ENCODE measurements at places on chromosomes 6 and 20.

DNA sequence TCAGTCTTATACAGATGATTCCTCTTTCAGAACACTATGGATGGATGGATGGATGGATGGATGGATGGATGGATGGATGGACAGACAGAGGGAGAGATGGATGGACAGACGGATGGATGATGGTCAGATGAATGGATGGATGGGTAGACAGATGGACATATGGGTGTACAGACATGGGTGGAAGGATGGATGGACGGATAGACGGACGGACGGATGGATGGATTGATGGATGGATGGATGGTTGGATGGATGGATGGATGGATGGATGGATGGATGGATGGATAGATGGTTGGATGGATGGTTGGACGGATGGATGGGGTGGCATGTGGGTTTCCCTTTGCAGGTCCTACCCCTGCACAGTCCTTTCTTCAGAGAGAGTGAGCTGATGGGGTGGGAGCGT, 320.7 kb downstream of the CDH4 start:
- DNase-seq: no peak

DNA sequence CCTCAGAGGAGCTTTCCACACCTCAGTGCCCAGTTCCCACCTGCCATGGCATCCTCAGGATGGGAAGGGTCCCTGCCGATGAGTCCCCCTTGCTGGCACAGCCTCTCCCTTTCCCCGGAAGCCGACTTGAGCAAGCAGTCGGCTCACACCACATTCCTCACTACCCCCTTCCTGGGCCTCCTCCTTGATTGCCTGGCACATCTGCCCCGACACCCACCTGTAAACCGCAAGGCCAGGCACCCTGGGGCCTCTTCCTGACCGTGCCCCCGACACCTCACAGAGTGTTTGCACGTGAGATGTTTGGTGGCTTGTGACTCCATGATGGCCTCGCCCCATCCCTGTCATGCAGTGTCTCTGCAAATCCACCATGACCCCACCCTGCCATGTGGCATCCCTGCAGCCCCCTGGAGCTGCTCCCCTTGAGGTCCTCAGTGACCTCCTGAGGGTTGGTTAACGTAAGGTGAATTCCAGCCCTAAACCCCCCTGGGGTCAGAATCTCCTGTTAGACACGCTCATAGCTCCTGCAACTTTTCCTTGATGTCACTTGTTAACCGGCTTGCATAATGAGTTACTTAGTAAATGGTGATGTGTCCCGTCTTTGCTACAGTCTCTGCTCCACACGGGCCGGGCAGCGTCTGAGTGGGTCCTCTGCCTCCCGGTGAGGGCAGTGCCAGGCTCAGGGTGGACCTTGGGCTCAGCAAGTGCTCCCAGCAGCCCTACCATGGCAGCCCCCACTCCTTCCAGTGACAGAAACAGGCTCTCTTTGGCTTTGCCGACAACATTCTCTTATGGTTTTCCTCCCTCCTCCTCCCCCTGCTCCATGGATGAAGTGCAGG, 115.9 kb upstream of the FRMD1 start:
- no peak for DNase-seq

DNA sequence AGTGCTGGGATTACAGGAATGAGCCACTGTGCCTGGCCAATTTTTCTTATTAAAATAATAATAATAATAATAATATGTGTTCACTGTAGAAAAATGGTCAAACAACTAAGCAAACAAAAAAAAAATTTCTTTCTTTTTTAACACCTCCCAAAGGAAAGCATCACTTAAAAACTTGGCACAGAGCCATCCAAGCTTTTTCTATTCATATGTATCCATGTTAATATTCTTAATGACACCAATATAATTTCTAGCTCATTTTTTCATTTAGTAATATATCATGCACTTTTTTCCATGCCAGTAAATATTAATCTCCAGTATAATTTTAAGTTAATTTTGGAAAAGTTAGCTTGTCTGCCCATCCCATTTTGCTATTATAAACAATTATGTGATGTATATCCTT, 101.8 kb downstream of the MBOAT1 start:
- no peak for DNase-seq

DNA sequence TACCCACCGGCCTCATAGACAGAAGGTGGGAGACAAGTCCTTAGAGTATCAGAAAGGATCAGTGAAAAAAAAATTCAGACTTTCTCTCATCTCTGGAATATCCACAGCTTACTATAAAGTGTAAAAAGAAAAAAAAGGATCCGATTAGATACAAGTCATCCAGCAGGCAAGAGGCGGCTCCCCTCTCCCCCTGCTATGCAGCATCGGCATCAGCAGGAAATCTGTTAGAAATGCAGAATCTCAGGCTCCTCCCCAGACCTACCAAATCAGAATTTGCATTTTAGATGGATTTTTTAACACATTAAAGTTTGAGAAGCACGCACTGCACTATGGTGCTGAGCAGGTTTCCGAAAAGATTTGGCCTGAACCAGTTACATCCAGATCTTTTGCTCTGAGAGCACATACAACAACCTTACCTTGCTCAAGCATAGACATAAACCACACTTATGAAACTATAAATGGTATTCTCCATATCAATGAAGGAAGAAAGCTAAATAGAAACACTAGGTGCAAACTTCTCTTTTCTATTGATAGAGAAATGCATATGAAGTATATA, 117.0 kb upstream of the POU3F2 start:
- DNase-seq: no peak

- DNase-seq: no peak
These were observed 27.5 kb downstream of the LAMA5 start for GRCh38 chr20:62339647-62340062.

DNA sequence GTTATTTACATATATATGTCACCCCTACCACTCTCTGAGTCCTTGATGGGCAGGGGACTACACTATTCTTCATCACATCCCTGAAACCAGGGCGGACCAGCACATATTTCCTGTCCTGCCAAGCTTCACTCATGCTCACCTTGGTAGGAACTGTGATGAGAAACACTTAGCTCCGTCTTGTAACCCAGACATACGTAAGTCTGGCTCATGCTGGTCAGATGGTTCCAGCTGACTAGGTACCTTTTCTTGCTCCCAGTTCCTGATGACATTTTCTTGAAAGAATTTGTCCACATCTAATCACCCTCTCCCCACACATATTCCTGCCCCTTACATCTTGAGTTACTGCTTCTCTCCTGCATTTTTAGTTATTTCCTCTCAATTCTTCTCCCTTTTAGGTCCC, 122.2 kb upstream of the MYLIP start:
- no peak for DNase-seq

- DNase-seq: no peak
These were observed 13.5 kb downstream of the MEI4 start for GRCh38 chr6:77666340-77666739.

DNA sequence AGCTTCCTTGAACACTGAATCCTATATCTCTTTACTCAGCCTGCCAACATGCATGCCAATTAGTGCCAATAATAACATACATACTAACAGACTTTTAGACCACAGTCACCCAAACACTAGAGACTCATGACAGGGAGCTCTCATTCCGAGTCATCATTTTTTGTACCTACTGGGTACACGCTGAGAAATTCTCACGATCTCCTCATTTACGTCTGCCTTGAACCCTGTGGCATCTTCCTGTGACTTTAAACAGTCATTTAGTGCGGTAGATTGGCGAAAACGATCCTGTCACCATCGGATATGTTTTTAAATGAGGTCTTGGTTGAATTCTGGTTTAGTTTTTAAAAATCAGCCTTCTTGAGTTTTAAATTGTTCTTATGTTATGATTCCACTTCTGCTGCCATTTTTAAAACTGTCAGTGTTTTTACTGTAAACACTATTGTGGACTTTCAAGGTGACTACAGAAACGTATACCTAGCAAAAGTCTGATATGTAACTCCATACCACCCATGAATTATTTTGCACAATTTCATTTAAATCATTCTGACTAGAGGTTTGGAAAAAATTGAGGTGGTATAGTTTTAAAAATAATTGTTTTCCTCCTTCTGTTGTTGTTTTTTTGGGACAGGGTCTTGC, 275.4 kb downstream of the TSHZ2 start:
- DNase-seq: no peak

- DNase-seq: no peak
These were observed 474.9 kb upstream of the AGPAT4 start for GRCh38 chr6:161748535-161749416.

GRCh38 chr6:169970306-169970988, 219.0 kb downstream of the ERMARD start:
- DNase-seq: no peak

DNA sequence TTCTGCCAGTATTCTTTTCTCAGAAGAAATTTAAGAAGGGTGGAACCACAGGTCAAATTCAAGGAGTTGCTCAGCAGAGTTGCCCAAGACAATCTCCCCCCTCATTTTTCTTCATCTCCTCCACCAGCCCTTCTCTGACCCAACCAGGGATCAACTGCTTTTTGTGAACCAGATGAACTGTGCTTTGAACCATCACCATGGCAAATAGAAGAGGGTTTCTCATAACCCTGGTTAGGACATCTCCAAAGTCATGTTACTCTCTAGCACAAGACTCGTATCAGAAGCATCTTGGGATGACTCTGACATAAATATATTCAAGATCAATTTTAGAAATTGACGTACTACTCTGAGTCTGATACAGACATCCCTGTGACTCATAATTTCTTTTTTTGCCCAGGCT, 130.7 kb downstream of the ALDH8A1 start:
- no peak for DNase-seq

- DNase-seq: no peak
These were observed 816 bp downstream of the NPEPL1 start for GRCh38 chr20:58693226-58694006.

GRCh38 chr6:101800598-101800997, 407.1 kb downstream of the GRIK2 start:
- no peak for DNase-seq
